GM12891 (cell line): ENCODE measurements at places on chromosomes 5 and 9.

DNA sequence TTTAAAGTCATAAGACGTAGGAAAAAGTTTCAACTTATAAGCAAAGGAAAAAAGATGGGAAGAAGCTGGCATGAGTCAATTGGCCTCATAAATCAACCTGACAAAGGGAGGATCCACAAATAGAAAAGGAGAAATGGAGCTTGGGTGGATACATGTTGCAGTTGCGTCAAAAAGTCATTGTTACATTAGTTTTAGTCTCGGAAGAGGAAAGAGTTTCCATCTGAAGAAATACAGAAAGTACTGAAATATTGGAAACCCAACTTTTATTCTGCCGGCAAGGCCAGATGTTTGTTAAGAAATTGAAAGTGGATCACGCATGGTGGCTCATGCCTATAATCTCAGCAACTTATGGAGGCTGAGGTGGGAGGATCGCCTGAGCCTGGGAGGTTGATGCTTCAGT is 11.3 kb upstream of the TIMD4 start:
- no peak for DNase-seq

GRCh38 chr5:167649471-167649870 is 642.0 kb upstream of the WWC1 start:
- no peak for DNase-seq

DNA sequence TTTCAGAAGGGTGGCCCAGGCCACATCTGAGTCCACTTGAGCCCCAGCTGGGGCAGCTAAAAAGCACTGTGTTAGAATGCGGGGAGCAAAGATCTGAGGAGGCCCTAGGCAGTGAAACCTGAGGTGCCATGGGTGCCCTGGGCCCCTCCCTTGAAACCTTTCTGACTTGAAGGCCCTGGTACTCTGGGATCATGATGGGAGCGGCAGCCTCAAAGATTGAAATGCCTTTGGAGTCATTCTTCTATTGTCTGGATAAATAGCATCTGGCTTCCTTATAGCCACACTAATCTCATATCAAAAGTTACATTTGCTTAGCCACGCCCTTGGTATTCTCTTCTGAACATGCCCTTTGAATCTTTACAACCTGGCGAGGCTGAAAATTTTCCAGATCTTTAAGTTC is 7.7 kb upstream of the SEMA5A start:
- DNase-seq = no peak

DNA sequence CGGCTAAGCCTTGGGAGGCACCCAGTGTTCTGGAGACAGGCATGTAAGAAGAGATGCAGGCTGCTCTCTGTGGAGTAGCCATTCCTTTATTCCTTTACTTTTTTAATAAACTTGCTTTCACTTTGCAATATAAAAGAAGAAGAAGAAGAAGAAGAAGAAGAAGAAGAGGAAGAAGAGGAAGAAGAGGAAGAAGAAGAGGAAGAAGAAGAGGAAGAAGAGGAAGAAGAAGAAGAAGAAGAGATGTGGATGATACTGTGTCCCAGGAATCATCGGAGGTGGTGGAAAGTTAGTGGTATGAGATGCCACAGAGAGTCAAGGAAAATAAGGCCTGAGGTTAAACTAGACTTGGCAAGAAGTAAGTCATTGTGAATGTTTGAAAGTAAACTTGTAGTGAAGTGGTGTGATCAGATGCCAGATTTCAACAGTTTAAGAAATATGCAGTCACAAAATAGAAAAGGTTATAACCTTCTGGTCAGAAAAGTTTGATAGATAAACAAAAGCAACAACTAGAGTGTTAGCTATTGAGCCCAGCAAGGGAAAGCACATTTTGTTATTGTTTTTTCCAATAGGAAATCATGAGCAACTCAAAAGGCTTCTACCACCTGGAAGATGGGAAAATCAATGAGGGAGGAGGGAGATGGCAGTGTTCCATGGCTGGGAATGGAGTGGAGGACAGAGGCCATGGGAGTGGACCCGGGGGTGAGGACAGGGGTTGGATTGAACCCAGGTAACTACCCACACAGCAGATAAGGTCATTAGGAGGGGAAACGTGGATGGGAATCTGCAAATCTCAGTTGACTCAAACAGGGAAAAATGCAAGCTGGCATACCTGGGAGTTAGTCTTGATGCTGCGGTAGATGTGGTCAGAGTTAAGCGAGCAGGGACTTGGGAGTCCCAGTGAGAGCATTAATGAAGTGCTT is 16.8 kb downstream of the AOPEP start:
- no peak for DNase-seq

GRCh38 chr5:16934677-16935153 is 1.4 kb downstream of the MYO10 start:
- no peak for DNase-seq

DNA sequence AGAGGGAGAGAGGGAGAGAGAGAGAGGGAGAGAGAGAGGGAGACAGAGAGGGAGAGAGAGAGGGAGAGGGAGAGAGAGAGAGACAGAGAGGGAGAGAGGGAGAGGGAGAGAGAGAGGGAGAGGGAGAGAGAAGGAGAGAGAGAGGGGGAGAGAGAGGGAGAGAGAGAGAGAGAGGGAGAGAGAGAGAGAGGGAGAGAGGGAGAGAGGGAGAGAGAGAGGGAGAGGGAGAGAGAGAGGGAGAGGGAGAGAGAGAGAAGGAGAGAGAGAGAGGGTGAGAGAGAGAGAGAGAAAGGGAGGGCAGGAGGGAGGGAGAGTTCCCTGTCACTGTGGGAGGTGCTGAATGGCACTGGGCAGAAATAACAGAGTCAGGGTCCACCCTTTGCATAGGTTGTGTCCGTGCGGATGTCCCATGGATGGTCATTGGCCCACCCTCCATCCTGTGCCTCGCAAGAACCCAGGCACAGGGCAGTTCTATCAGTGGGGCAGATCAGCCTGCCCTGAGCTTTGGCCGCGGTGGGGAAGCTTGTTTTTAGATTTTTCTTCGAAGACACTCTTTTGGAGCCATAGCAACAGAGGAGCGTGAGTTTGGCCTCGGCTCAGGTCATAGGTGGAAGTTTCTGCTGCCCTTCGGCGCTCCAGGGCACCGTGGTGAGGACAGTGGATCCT is 30.1 kb downstream of the ADAMTSL2 start:
- no peak for DNase-seq

GRCh38 chr5:21688655-21689054 is 1164.5 kb downstream of the CDH12 start:
- DNase-seq = no peak

- no peak for DNase-seq
Observed at GRCh38 chr9:114097613-114098020, 1.5 kb downstream of the KIF12 start.

GRCh38 chr9:34520096-34520495 is 2.7 kb downstream of the ENHO start:
- DNase-seq = no peak

DNA sequence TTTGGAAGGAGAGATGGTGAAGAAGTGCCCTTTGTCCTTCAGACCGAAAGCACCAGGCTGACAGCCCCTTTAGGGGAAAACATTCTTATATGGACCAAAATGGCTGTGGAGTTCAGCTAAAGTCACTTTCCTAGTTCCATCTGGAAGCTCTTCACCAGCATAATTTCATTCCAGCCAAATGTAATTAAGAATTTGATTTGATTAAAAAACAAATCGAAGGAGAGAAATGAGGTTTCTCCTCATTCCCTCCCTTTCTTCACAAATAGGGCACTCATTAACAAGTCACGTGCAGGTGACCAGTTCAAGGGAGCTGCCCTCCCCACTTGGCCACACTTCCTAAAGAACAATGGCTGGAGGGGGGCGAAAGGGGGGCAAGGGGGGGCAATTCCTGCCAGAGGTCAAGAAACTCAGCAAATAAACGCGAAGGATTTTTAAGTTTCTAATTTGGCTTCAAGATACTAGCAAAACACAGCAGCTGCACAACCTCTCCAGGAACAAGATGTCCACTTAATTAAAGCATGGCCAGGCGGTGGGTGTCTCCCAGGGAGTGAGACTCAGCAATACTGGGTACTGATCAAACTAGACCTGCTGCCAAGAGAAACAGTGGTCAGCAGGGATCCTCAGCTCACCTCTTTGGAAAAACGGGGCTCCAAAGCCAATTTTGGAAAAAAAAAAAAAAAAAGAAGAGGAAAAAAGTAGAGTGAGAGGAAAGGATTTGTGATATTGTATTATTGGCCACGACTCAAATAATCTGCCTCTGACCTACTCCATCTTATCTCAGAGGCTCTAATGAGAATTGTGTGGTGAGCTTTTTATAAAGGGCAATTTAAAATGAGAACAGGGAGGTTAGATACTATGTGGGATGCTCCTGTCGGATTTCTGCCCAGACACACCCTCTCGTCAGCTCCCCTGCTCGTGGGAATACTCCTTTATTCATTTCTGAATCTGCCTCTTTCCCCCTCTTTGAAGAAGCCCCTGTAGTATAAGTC is 254.3 kb downstream of the ZSWIM6 start:
- no peak for DNase-seq

- DNase-seq = no peak
Observed at GRCh38 chr9:19465586-19466279, 56.9 kb downstream of the ACER2 start.

DNA sequence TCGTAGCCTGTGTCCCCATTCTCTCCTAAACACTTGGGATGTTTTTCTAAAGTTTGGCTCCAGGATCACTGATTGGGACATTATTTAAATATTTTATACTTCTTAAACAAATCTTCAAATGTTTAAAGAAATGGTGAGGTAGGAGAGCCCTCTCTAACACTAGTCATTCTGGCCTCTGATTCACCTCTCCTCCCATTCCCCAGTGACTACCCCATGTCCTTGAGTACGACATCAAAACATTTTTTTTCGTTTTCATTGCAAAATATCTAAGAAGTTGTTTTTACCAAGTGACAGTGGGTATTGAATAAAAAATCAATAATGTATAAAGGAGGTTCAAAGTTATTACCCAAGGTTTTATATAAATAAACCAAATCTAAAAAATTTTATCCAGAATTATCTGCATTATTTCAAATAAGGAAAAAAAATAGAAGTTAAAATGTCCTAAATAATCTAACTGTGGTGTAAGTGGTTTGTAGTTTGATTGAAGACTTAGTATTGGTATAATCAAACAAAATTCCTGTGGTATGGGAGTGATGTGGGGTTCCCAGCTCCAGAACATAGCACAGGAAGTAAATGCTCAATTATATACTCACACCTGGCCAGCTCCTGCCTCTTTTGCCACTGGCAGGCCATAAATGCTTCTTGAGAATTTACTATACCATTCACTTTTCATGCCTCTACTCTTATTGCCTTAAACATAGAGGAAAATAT is 51.1 kb downstream of the MAST4 start:
- no peak for DNase-seq

GRCh38 chr5:118894709-118895108 is 93.6 kb downstream of the DTWD2 start:
- DNase-seq = no peak

DNA sequence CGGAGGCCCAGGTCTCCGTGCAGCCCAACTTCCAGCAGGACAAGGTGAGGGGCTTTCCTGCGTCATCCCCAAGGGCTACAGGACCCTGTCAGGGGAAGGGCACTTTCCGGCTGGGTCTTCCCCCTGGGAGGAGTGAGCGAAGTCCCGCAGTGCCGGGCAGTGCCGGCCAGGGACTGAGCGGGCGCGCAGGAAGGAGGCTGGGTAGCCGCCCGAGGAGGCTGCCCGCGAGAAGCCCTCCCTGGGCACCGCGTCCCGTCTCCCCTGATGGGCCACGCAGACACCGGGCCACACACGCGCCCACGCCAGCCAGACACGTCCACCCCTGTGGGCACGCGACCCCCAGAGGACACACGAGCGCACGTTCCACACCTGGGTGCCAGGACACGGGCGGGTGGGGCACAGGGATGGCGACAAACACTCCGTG is 357 bp downstream of the PTGDS start:
- no peak for DNase-seq

GRCh38 chr9:105168870-105169319 is 75.6 kb upstream of the SLC44A1 start:
- DNase-seq = no peak

- DNase-seq = no peak
Observed at GRCh38 chr9:2086971-2087370, 71.8 kb downstream of the SMARCA2 start.

- no peak for DNase-seq
Observed at GRCh38 chr5:141041427-141041785, 9.8 kb upstream of the PCDHB1 start.

DNA sequence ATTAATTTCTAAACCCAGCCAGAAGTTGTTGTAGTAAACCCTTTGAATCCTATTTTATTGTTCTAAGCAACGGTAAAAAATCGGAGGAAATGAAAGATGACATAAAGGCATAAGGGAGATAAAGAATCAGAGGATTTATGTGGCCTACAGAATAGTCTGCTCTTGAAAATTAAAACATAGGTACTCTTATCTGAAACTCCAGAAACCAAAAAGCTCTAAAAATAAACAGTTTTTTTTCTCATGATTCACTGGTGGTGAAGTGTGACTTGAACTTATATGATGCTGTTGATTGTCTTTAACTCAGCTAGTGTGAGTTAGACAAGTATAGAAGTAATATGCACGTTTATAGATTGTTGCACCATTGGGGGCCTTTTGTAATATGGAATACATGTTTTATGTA is 80.3 kb downstream of the HSD17B4 start:
- DNase-seq = no peak

DNA sequence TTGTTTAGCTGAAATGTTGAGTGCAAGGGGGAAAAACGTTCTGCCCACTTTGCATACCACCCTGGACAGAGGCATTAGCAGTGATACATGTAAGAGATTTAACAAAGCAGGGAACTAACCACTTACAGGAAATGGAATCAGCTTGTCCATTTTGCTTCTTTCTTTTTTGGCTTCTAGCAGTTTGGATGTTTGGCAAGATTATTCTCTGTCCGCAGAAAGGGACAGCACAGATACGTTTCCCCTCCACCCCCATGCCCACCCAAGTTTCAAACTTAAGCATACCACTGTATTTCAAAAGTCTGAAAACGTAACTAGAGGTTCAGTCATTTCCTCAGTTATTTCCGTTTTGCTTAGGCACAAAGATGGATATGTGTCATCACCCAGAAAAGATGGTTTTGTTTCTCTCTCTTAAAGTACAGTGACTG is 118.4 kb downstream of the GDNF start:
- DNase-seq = no peak

DNA sequence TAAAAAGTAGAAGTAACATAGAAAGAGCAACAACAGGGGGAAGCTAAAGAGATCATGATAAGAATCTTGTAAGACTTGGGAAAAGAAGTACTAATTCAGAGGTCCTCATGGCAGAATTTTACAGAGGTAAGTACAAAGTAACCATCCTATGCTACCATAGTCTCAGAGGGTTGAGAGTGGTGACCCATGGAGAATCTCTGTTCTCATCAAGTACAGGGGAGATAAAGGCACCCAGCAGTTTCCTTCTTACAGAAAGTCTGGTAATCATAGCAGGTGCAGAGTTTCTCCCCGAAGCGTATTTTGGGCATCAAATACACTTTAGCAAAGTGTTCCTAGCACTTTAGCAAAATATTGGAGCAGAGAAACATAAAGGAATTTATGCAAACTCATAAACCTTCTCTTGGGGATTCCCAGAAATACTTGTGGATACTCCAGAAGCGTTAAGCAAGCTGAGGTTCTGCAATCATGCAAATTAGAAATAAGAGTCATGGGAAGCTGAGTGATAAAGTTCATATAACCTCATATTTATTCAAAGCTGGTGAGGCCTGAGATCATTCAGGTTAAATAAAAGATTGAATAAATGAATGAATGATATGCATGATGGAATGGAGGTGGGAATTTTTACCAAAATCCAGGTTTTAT is 101.0 kb upstream of the SMC2 start:
- no peak for DNase-seq

- DNase-seq = no peak
Observed at GRCh38 chr9:120723565-120723964, 9.3 kb upstream of the MEGF9 start.

GRCh38 chr5:154276261-154276972 is 85.9 kb downstream of the GALNT10 start:
- no peak for DNase-seq

- DNase-seq = no peak
Observed at GRCh38 chr5:64347309-64347708, 158.5 kb upstream of the RGS7BP start.

GRCh38 chr5:120463991-120464626 is at the start of gene PRR16:
TSS of gene PRR16 (plus strand) at chr5:120464300.
- peak; percentile 42 for DNase-seq
